ENCODE measurements at places on chromosomes 7 and 10.

DNA sequence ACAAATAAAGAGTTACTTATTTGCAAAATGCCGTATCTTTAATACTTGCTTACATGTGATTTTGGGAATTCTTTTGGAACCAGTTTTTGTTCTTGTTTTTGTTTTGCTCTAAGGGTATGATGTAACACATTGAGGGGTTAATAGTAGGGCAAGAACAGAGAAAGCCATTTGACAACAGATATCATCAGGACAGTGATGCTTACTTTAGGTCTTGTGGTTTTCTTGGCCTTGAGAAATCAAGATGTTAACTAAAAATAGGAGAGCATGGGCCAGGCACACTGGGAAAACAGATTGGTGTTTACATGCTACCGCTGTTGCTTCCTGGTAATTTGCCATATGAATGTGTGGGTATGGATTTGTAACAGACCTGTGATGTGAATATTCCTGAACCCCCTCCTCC lies 3.7 kb downstream of the SAMD8 start:
- DNase-seq: no peak

DNA sequence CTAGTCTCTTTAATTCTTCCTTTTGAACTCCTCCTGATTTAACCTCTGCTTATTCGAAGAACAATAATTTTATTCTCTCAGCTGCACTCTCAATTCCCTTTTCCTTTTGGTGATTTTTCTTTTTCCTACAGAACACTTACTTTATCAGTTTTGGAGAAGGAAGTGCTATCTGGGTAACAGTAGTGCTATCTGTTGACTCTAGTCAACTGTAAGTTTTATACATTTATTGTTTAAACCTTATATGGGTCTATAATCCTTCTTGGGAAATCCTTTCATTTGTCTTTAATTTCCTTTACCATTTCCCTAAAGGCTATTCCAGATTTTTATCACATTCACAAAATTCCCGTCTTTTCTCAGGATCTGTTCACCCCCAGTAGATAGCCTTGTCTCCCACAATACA lies 64.2 kb downstream of the CFTR start:
- no peak for DNase-seq

GRCh38 chr10:1462032-1462431 lies 275.3 kb downstream of the ADARB2 start:
- no peak for DNase-seq

- DNase-seq: no peak
Observed at GRCh38 chr7:47083476-47084250, 498.2 kb downstream of the TNS3 start.

- DNase-seq: no peak
Observed at GRCh38 chr7:78125884-78126283, 327.3 kb downstream of the PHTF2 start.

DNA sequence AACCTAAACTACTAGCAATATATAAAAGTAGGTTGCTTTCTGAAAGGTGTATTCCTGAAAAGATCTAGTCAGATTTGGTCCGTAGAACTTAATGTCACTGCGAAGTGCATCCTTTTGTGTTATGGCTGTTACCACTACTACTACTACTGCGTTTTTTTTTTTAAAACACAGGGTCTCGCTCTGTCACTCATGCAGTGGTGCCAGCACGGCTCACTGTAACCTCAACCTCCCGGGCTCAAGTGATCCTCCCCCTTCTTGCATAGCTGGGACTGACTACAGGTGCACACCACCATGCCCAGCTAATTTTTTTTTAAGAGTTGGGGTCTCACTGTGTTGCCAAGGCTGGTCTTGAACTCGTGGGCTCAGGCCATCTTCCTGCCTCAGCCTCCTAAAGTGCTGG lies 14.5 kb downstream of the WIPI2 start:
- DNase-seq: no peak

GRCh38 chr7:148898845-148899484 lies 14.9 kb upstream of the EZH2 start:
- DNase-seq: peak; percentile 18

GRCh38 chr10:28906934-28907333 lies 229.6 kb downstream of the BAMBI start:
- no peak for DNase-seq

DNA sequence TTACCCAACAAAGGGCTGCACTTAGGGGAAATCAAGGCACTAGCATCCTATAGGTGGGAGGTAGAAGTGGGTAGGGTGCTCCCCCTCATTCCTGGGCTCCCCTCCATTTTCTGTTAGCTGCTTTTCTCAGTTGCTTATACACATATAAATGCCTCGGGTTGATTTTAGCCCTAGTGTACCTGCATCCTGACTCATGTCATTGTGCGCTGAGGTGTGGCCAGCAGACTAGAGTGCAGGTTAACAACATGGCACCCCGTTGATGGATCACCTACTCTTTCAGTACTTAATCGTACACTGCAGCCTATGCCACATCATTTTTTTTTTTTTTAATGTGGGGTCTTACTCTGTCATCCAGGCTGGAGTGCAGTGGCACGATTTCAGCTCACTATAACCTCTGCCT lies 144.0 kb upstream of the ITGB1 start:
- DNase-seq: no peak

GRCh38 chr10:44180321-44181168 lies 204.4 kb downstream of the CXCL12 start:
- DNase-seq: no peak

DNA sequence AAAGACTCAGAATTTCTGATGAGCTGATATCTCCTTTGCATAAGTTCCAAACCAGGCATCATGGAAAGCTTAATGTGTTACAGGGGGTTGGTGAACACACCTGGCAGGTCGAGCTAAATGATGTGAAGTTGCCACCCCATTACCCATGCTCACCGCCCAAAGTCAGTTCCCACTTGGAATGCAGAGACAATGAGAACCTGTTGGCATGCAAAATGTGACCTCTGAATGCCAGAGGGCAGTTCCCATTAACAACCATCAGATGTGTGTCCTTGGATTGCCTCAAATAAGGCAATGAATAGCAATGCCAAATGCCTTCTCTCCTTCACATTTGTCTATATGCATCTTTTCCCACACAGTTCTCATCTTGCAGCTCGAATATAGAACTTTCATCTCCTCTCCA lies 190.7 kb downstream of the CDCA7L start:
- no peak for DNase-seq
